Uterine smooth muscle cell (primary cell): ENCODE measurements at places on chromosomes 5 and 9. TPM values are rescaled to one million over a fixed set of nuclear protein-coding genes. Genes with fewer than 3 reads are reported as not detected.

The CDC26 gene
- total RNA-seq, result 40.1 and 53.2 TPM in 2 replicates

The SLC4A9 gene
- total RNA-seq, result not detected in 2 replicates

The PKN3 gene
- total RNA-seq, result 1.5 and 4.0 TPM in 2 replicates

The ALAD gene
- total RNA-seq, result 17.7 and 24.2 TPM in 2 replicates
